ENCODE measurements at places on chromosomes 2 and 18.

GRCh38 chr2:112304298-112304941 lies 29.0 kb downstream of the ZC3H6 start:
- H3K4me3 ChIP-seq, result no peak overlapping the region
- no peak overlapping the region for H3K27ac ChIP-seq
- DNase-seq, result no peak

GRCh38 chr2:42050010-42050702 lies 2.3 kb downstream of the PKDCC start:
- no peaks in the 10 kb centered on the region for H3K27me3 ChIP-seq
- DNase-seq, result no peak
- H3K4me3 ChIP-seq, result peak overlapping the region; percentile 88
- peaks cover 52% of the 10 kb centered on the region for H3K4me1 ChIP-seq
- H3K36me3 ChIP-seq, result peaks cover 43% of the 10 kb centered on the region

GRCh38 chr2:62550461-62550860 lies 44.5 kb upstream of the TMEM17 start:
- H3K27ac ChIP-seq, result no peak overlapping the region
- H3K27me3 ChIP-seq, result no peaks in the 10 kb centered on the region
- H3K4me1 ChIP-seq, result no peaks in the 10 kb centered on the region
- DNase-seq, result no peak
- no peaks in the 10 kb centered on the region for H3K36me3 ChIP-seq

- DNase-seq, result no peak
- no peaks in the 10 kb centered on the region for H3K27me3 ChIP-seq
- no peaks in the 10 kb centered on the region for H3K36me3 ChIP-seq
Observed at GRCh38 chr2:171244970-171245782, 84.5 kb upstream of the TLK1 start.

- no peaks in the 10 kb centered on the region for H3K36me3 ChIP-seq
- H3K27me3 ChIP-seq, result no peaks in the 10 kb centered on the region
- peaks cover 72% of the 10 kb centered on the region for H3K4me1 ChIP-seq
- DNase-seq, result no peak
- H3K4me3 ChIP-seq, result no peak overlapping the region
Observed at GRCh38 chr2:173050684-173051083, 25.0 kb upstream of the MAP3K20 start.

GRCh38 chr2:66862885-66863650 lies 428.1 kb downstream of the MEIS1 start:
- peaks cover 20% of the 10 kb centered on the region for H3K4me1 ChIP-seq
- peak; percentile 42 for DNase-seq
- H3K27me3 ChIP-seq, result no peaks in the 10 kb centered on the region
- H3K4me3 ChIP-seq, result no peak overlapping the region
- H3K27ac ChIP-seq, result peak overlapping the region; percentile 70

DNA sequence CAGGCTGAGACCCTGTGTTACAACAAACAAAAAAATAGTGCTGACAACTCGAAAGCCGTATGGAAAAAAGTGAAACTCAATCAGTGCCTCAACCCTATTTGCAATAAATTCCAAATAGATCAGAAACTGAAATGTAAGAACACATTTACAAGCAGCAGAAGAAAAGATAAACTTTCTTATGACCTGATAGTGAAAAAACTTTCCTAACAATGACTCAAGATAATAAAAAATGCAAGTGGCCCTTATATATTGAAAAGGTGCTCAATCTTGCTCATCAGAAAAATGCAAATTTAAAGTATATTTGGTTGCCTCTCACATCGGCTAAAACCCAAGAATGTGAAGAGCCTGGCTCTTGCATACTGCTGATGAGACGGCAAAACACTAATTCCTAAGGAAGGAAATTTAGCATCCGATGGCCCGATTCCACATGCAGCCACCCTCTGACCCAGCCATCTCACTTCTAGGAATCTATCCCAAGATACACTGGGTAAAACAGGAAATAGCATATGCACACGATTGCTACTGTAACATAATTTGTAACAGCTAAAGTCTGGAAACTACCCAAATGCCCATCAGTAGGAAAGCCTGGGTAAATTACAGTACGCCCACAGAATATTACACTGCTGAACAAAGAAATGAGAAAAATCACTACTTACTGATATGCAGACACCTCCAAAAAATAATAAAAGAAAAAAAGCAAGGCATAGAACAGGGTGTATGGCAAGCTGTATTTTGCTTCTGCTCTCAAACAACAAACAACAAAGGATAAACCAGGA lies 56.8 kb downstream of the HDLBP start:
- H3K4me1 ChIP-seq, result no peaks in the 10 kb centered on the region
- no peak overlapping the region for H3K4me3 ChIP-seq
- no peak overlapping the region for H3K27ac ChIP-seq
- H3K27me3 ChIP-seq, result no peaks in the 10 kb centered on the region

DNA sequence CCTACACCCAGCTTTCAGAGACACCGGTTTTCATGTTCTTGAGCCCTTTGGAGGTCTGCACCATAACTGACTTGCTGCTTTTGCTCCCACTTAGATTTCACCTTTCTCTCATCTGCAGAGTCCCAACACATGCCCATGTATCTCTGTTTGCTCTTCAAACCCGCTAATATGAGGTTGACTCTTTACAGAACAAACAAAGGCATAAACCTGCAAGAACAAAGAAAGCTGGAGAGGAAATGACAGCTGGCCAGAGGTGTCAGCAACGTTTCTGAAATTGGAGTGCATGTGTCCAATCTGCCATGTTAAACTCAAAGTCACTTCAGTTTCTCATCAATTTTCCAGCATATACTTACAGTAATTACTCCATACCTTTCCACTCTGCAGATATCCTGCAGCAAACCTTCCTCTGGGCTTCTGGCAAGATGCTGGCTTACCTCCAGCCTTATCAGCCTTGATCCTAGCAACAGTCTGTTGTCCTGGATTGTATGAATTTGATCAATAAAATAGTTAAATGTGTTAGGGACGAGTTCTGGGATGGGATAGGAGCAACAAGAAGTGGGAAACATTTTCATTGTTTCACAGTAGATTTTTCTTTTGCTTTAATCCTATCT lies 157.4 kb downstream of the FHOD3 start:
- H3K4me3 ChIP-seq, result no peak overlapping the region
- DNase-seq, result no peak

GRCh38 chr2:174780191-174780840 lies 16.0 kb upstream of the CHRNA1 start:
- H3K27me3 ChIP-seq, result no peaks in the 10 kb centered on the region
- H3K4me1 ChIP-seq, result peaks cover 38% of the 10 kb centered on the region
- no peaks in the 10 kb centered on the region for H3K36me3 ChIP-seq
- H3K4me3 ChIP-seq, result no peak overlapping the region
- DNase-seq, result no peak
- peak overlapping the region; percentile 65 for H3K27ac ChIP-seq

GRCh38 chr2:127428815-127429109 lies 10.5 kb downstream of the PROC start:
- no peak overlapping the region for H3K27ac ChIP-seq
- H3K27me3 ChIP-seq, result no peaks in the 10 kb centered on the region
- H3K4me1 ChIP-seq, result peaks cover 17% of the 10 kb centered on the region
- DNase-seq, result no peak
- H3K4me3 ChIP-seq, result no peak overlapping the region

GRCh38 chr2:200376513-200377354 lies 70.2 kb downstream of the SPATS2L start:
- no peak overlapping the region for H3K4me3 ChIP-seq
- peaks cover 19% of the 10 kb centered on the region for H3K36me3 ChIP-seq
- no peak overlapping the region for H3K27ac ChIP-seq
- no peaks in the 10 kb centered on the region for H3K27me3 ChIP-seq
- H3K4me1 ChIP-seq, result peaks cover 67% of the 10 kb centered on the region

- DNase-seq, result no peak
- H3K4me3 ChIP-seq, result no peak overlapping the region
- no peak overlapping the region for H3K27ac ChIP-seq
- no peaks in the 10 kb centered on the region for H3K4me1 ChIP-seq
- no peaks in the 10 kb centered on the region for H3K36me3 ChIP-seq
Observed at GRCh38 chr2:208643145-208643544, 236.6 kb downstream of the PTH2R start.

DNA sequence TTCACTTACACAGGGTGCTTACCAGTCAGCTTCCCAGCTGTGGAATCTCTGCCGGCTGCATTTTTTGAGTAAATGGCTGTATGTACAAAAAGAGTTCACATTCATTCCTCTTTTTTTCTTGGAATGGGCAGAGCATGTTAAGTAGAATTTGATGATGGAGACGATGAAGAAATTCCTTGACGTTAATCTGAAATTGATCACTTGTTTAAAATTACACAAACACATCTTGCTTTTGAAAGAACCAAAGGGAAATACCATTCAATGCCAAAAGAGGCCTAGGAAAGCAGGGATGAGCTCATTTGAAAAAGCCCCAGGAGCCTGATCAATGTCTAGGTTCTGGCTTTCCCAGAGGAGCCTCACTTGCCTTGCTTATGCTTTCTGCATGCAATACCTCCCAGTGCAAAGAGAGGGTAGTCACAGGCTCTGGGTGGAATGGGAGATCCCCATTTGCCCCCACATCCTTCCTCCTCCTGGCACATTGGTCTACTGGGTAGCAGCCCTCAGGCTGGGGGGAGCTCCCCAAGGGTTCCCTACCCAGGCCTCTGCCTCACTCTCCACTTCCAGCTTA lies 12.3 kb upstream of the SMAD7 start:
- H3K4me1 ChIP-seq, result peaks cover 41% of the 10 kb centered on the region
- H3K27me3 ChIP-seq, result no peaks in the 10 kb centered on the region
- no peak overlapping the region for H3K4me3 ChIP-seq
- no peak overlapping the region for H3K27ac ChIP-seq
- no peaks in the 10 kb centered on the region for H3K36me3 ChIP-seq

DNA sequence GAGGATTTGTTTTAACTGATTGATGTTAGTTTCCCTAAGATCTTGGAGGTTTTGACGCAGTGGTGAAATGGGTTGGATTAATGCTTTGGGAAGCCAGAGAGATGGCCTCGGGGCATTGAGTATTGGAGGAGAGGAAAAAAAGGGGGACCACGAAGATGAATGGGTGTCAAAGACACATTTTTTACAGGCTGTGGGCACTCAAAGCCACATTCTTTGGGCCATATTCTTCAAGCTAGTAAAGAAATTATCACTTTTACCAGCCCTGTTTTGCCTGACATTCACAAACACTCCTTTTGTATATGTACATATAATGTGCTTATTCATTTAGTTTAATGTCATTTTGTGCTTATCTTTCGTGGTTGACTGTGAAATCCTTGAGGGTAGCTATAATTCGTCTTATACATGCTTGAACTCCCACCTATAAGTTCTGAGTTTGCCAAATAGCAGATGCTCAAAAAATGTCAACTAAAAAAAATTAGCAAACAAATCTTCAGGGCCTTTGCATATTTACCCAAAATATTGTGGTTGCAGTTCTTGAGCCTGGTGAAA lies 146.3 kb downstream of the ARL6IP6 start:
- H3K4me3 ChIP-seq, result no peak overlapping the region
- H3K27me3 ChIP-seq, result no peaks in the 10 kb centered on the region
- no peak for DNase-seq
- H3K27ac ChIP-seq, result no peak overlapping the region
- no peaks in the 10 kb centered on the region for H3K36me3 ChIP-seq

GRCh38 chr2:70509565-70509964 lies 44.1 kb downstream of the TGFA start:
- no peak for DNase-seq
- no peaks in the 10 kb centered on the region for H3K36me3 ChIP-seq
- H3K27ac ChIP-seq, result no peak overlapping the region
- H3K27me3 ChIP-seq, result peaks cover 2% of the 10 kb centered on the region
- H3K4me3 ChIP-seq, result no peak overlapping the region

DNA sequence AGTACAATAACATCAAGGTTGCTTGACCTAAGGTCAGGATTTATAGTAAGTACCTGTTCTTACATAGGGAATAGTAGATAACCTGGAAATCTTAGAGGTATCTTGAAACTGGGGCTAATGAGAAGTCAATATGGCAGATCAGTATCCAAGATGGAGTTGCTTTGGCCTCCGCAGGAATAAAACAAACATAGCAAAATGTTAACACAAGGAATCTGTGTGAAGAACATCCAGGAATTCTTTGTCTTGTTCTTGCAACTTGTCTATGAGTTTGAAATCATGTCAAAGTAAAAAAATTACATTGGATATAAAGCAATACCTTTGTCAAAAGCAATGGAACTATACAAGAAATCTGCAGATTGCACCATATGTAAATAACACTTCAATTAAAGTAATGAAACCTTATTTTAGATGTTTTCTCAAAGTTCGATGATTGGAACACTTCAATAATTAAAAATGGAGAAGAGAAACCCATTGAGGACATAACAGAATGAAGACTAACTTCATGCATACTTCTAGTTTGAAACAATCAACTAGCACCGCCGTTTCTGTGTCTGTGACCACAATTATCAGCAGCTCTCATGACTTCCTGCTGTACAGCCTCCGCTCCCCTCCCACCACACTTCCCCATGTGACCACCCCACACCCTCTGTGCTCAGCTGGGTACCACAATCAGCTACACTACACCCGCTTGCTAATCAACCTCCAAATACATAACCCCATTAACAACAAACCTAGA lies 27.6 kb downstream of the C2orf76 start:
- DNase-seq, result no peak
- no peak overlapping the region for H3K27ac ChIP-seq
- H3K36me3 ChIP-seq, result no peaks in the 10 kb centered on the region
- H3K4me3 ChIP-seq, result no peak overlapping the region

- no peak overlapping the region for H3K4me3 ChIP-seq
- H3K36me3 ChIP-seq, result no peaks in the 10 kb centered on the region
- H3K27me3 ChIP-seq, result no peaks in the 10 kb centered on the region
- peak overlapping the region; percentile 98 for H3K27ac ChIP-seq
- no peak for DNase-seq
Observed at GRCh38 chr18:77069931-77070330, 62.7 kb downstream of the MBP start.

- H3K27me3 ChIP-seq, result no peaks in the 10 kb centered on the region
- H3K4me1 ChIP-seq, result no peaks in the 10 kb centered on the region
- no peak overlapping the region for H3K27ac ChIP-seq
- no peak for DNase-seq
Observed at GRCh38 chr2:59288771-59289170, 1047.6 kb upstream of the FANCL start.

GRCh38 chr2:162490052-162490717 lies 146.3 kb downstream of the GCA start:
- no peak overlapping the region for H3K4me3 ChIP-seq
- H3K4me1 ChIP-seq, result 0 out of 2 replicates have a peak, but pooled peaks cover 2% of the 10 kb centered on the region
- no peak for DNase-seq
- no peaks in the 10 kb centered on the region for H3K27me3 ChIP-seq
- H3K27ac ChIP-seq, result no peak overlapping the region
- no peaks in the 10 kb centered on the region for H3K36me3 ChIP-seq

GRCh38 chr2:240465268-240465764 lies 29.9 kb downstream of the GPC1 start:
- H3K4me3 ChIP-seq, result no peak overlapping the region
- peaks cover 17% of the 10 kb centered on the region for H3K36me3 ChIP-seq
- peaks cover 5% of the 10 kb centered on the region for H3K27me3 ChIP-seq
- no peak overlapping the region for H3K27ac ChIP-seq
- peak; percentile 43 for DNase-seq

- no peak overlapping the region for H3K4me3 ChIP-seq
- H3K27me3 ChIP-seq, result no peaks in the 10 kb centered on the region
- no peaks in the 10 kb centered on the region for H3K4me1 ChIP-seq
- DNase-seq, result no peak
Observed at GRCh38 chr2:123153041-123153440, 872.0 kb upstream of the CNTNAP5 start.

All from SJSA1 (cell line).